KG1 (cell line): ENCODE measurements at places on chromosomes 13 and 19.

GRCh38 chr19:39237200-39238184 is 7.3 kb downstream of the IFNL3 start:
- no peak for DNase-seq

DNA sequence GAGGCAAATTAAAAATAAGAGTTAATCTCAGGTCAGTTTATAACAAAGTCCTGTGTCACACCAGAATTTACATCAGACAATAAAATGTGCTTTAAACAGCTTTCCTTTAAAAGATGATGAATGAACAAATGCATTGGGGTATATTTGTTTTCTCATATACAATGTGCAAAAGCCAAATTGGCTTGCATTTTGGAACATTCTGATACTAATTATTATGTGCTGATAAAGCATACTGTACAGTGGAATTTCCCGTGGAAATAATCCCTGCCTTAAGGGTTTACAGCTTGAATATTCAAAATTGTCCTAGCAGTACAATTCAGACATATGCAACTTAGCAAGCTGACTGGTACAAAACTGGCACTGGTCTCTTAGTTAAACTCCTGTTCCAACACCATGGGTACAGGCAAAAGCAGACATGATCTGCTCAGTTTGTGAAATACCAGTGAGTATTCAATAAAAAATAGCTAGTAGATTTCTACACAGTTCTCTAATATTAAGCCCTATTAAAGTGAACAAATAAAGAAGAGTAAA is 373.4 kb downstream of the SLITRK1 start:
- DNase-seq = no peak

GRCh38 chr13:25281193-25281934 is 5.9 kb downstream of the MTMR6 start:
- DNase-seq = no peak

DNA sequence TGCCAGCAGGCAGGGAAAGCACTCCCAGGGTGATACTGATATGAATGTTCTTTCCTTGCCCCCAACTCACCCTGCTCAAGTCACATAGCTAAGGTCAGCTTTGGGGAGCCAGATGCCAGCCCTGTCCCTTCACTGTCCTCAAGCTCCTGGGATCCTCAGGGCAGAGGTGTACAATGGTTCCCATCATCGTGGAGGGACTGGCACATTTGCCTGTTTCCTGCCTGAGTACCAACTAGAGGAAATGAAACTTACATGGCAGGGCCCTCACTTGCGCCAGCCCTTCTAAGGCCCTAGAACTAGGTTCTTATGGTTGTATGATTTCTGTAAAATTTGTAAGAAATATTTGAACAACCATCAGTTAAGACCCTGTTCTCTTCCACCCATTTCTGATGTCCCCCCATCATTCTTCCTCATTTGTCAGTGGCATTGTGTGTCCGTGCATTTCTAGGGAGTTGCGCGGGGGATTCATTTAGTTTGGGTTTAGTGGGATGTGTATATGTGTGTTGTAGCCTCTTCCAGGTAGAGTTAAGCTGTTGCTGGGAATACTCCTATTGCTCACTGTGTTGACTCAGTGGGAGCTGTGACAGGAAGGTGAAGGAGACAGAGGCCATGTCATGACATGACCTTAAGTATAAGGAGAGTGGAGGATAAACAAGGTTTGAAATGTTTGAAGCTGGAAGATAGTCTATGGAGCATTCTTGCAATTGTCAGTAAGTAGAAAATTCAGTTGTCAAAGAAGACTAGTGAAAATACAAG is 41.3 kb upstream of the RCBTB2 start:
- DNase-seq = no peak

GRCh38 chr19:48648134-48648533 is 2.1 kb upstream of the CA11 start:
- no peak for DNase-seq

GRCh38 chr13:48985756-48986155 is 10.0 kb downstream of the FNDC3A start:
- DNase-seq = no peak

GRCh38 chr19:4568886-4569285 is 9.4 kb upstream of the SEMA6B start:
- DNase-seq = peak; percentile 27

GRCh38 chr13:48488995-48489394 is 43.9 kb downstream of the RCBTB2 start:
- DNase-seq = no peak

DNA sequence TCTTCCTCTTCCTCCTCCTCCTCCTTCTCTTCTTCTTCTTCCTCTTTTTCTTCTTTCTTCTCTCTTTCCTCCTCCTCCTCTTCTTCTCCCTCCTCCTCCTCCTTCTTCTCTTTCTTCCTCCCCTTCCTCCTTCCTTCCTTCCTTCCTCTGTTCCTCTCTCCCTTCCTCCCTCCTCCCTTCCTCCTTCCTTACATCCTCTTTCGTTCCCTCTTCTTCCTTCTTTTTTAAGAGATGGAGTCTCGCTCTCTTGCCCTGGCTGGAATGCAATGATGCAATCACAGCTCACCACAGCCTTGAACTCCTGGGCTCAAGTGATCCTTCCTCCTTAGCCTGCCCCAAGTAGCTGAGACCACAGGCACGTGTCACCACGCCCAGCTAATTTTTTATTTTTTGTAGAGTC is 13.2 kb downstream of the EHD2 start:
- DNase-seq = no peak

- no peak for DNase-seq
Observed at GRCh38 chr19:9868983-9869617, 34.0 kb downstream of the PIN1 start.

DNA sequence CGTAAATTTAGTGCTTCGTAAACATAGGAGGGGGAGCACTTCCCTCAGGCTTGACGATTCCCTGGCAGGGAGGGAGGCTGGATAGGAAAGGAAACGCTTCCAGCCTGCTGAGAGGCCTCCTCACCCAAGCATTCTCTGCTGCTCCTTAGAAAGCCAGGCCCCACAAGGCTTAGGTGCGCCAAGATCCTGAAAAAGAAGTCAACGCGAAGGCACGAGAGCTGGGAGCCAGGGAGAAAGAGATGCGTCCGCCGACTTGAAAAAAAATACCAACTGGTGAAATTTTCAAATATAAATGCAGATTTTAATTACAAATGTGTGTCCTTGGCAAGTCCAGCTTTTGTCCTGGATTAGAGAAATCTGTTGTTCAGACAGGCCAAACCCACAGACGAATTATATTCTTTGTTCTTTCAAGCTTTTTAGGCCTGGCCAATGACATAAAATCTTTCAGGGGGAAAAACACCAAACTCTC is 64.0 kb downstream of the ALOX5AP start:
- DNase-seq = no peak

- DNase-seq = no peak
Observed at GRCh38 chr13:113315992-113316391, 19.0 kb downstream of the LAMP1 start.

GRCh38 chr13:58587183-58587582 is 955.6 kb downstream of the PCDH17 start:
- peak; percentile 18 for DNase-seq

DNA sequence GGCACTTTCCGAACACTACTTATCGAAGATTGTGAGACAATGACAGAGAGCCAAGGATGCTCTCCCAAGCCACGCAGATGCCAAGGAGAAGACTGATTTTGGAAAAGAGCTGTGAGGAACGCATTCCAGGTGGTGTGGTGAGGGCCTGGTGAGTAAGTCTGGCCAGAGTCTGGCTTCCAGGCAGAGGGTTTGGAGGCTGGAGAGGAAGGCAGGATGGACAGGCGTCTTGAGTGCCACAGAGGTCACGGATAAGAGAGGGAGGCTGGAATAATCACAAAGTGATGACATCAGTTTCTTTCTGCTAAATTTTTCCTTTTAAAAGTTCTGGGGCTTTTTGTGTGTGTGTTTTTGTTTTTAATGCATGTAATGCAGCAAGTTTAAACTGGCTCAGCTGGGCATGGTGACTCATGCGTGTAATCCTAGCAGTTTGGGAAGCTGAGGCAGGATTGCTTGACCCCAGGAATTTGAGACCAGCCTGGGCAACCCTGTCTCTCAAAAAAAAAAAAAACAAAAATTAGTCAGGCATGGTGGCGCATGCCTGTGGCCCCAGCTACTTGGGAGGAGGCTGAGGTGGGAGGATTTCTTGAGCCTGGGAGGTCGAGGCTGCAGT is 235.1 kb downstream of the NALCN start:
- no peak for DNase-seq

DNA sequence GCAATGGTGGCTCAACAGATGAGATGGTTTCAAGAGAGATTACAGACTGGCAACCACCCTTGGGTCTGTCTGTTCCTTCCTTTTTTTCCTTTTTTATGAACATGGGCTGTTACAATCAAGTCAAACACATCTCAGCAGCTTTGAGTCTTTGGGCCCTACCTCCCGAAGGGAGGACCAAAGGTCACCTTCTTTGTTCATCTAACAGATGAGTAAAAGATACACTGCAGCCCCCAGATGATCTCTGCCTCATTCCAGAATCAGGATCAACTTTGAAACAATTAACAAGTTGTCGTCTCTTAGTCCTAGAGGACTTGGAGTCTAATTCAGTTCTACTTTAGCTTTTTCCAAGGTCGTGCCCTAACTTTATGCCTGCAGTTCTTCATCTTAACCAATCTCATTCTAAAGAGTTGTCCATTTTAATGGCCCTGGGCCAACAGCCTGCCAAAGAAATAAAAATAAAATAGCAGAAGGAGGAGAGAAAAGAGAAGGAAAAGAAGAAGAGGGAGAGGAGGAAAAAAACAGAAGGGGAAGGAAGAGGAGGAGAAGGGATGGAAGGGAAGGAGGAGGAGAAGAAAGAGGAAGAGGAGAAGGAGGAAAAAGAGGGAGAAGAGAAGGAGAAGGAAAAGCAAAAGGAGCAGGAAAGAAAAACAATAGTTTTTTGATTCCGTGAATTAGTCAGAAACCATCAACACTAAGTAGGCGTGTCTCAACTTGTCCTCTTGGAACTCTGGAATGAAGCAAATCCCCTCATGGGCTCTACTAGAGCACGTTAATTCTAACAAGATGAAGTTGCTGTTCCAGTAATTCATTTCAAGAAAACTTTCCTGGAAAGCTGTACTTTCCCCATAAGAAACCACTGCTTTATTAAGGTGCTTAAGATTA is 281.2 kb downstream of the FOXO1 start:
- no peak for DNase-seq

GRCh38 chr19:30146346-30146745 is 204.3 kb downstream of the URI1 start:
- DNase-seq = no peak

DNA sequence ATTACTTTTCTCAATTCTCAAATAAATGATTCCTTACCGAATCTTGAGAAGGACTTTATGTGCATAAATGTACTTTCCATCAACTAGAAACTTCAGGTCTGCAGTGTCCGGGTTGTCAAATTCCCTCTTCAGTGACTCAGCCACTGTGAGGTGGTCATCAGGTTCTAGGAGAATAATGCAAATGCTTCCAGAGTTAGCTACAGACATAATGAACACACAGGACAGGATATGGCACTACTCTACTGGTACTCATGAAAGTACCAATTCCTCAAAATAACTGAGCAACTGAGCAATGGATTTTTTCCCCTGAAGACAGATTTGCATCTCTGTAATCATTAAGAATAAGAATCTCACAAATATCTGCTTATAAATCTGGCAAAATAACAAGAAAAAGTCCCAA is 31.2 kb downstream of the RCBTB2 start:
- no peak for DNase-seq

GRCh38 chr19:38185562-38185961 is 38.5 kb downstream of the DPF1 start:
- DNase-seq = no peak

DNA sequence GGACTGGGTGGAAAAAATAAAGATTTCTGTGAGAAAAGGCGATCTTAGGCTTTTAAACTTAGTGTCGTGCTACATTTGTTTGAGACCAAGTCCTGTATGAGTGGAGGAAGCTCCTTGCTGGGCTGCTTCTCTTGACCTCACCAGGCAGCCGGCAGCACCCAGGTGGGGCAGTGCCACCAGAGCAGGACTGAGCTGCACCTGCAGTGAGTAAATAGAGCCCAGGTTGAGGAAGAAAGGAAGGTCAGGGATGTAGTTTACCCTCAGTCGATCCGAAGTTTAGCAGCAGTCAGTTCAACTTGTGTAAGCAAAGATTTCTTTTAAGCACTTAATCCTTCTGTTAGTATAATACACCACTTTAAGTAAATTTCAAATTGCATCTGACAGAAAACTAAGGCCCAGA is 13.6 kb downstream of the HNRNPM start:
- DNase-seq = no peak

DNA sequence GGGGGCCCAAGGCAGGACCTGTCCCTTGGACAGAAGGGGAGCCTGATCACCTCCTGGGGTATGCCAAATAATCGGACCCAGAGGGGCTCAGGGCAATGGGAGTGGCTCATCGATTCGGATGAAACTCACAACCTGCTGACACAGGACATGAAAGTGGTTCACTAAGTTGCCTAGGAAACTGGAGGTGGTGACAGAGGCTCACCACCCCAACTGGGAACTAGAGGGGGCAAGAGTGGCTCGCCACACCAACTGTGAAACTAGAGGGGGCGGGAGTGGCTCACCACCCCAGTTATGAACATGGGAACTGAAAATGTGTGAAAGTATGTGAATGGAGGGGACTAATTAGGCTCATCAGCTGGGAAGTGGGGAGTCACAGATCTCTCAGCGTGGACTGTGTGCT is 46.3 kb upstream of the ZNF737 start:
- no peak for DNase-seq
